ENCODE measurements at places on chromosomes 1 and 21.

- DNase-seq, result no peak
These were observed 69.1 kb downstream of the DYRK1A start for GRCh38 chr21:37435711-37436110.

- no peak for DNase-seq
These were observed 140.7 kb downstream of the NOS1AP start for GRCh38 chr1:162210196-162210595.

GRCh38 chr1:202248861-202249260 lies 55.3 kb downstream of the LGR6 start:
- DNase-seq, result no peak

GRCh38 chr1:241630005-241630404 lies 10.2 kb downstream of the CHML start:
- DNase-seq, result no peak

DNA sequence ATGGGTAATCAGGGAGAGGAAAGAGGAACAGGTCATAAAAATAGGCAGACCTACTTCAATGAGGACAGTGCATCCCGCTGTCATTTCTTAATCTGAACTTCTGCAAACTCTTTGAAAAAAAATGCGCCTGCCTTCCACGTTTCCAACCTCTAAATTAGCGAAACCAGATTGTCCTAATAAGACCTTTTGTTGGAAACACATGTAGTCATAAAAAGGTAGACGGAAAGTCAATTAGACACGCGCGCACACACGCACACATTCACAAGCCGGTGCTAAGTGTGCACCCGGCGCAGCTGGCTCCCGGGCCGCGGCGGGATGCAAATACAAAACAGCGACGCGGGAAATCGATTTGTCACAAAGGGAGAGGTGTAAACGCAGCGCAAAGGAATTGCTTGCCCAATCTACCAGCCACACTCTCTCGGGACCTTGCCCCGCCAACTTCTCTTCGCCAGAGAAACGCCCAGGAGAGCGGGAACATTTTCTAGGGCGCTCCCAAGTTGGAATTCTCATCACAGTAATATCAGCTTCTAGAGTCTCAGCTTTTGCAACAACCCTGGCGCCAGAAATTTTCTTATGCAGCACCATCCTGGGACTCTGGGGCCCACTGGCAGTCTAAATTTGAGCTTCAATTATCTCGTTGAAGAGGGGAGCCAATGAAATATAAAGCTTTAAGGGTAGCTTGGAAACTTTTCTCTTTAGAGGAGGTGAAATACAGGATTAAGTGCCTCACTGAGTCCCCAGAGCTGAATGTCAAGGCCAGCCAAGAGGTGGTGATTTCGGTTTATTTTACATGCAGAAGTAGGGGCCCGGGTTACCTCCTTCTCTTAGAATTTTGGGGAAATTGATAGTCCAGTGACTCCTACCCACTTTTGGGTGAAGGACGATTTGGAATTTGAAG lies 4.5 kb downstream of the PRRX1 start:
- DNase-seq, result no peak

- DNase-seq, result no peak
These were observed 11.8 kb downstream of the TPM3 start for GRCh38 chr1:154179946-154180687.

DNA sequence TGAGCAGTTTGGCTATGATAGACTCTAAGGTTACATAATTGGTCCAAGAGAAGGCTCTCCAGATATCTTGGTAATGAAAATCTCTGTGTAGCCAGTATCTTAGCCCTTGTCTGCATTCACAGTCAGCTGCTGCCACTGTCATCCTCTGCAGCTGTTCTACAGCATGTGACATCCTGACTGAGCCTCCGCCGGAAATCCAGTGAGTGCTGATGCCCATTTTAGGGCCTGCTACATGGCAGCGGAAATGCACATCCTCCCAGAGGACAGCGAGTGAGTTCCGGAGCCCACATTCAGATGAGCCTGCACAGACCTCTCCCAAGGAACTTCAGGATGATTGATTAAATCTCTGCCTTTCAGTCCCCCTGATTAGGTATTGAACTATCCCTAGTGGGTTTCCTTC lies 237.1 kb downstream of the HHIPL2 start:
- no peak for DNase-seq

- no peak for DNase-seq
These were observed 36.5 kb downstream of the NCF2 start for GRCh38 chr1:183553764-183554163.

DNA sequence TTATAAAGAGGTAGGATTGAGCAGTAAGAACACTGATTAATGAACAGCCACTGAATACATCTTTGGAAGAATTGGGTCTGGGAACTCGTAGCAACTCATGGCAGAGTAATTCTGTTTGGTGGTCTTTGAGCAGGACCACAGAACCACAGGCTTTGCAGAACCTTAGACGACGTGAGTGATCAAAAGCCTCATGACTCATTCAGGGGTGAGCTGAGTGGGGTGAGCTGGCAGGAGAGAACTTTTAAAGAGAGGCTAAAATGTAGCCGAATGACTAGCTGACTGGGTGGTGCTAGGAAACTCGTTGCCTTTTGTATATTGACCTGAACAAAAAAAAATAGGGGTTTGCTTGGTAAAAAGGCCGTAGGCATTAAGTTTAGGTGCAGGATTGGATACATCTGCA lies 313.8 kb downstream of the TGFB2 start:
- no peak for DNase-seq

- DNase-seq, result no peak
These were observed 164.9 kb downstream of the RERE start for GRCh38 chr1:8652467-8653046.

- DNase-seq, result no peak
These were observed 9.6 kb downstream of the TRIM62 start for GRCh38 chr1:33171977-33172813.

GRCh38 chr1:53583868-53584776 lies 124.9 kb downstream of the DMRTB1 start:
- no peak for DNase-seq

GRCh38 chr1:29508458-29509107 lies 272.3 kb downstream of the PTPRU start:
- no peak for DNase-seq

DNA sequence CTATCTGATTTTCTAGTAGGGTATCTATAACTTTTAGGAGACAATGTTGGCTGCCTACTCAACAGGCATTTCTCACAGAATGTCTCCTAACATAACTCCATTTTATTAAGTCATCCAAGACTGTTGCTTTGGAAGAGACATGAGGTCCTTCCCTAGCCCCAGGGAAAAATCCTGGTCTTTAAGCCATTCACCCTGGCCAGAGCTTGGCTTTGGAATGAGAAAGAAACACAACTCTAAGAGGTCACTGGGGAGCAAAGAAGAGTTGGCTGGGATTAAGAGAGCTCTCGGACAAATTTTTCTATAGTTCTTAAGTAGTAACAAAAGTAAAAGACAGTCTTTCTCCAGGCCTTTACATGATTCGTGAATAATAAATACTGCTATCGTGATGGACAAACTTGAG lies 57.9 kb downstream of the PCNX2 start:
- DNase-seq, result no peak

DNA sequence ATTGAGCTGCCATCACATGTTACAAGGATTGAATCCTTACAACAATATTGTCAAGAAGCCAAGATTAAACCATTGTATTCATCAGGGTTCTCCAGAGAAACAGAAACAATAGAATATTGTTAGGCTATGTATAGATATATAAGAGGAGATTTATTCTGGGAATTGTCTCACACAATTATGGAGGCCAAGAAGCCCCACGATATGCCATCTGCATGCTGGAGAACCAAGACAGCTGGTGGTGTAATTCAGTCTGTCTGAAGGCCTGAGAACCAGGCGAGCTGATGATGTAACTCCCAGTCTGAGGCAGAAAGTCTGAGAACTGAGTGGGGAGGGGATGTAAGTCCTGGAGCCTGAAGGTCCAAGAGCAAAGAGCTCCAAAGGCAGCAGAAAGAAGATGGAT lies 14.5 kb upstream of the TTF2 start:
- no peak for DNase-seq

DNA sequence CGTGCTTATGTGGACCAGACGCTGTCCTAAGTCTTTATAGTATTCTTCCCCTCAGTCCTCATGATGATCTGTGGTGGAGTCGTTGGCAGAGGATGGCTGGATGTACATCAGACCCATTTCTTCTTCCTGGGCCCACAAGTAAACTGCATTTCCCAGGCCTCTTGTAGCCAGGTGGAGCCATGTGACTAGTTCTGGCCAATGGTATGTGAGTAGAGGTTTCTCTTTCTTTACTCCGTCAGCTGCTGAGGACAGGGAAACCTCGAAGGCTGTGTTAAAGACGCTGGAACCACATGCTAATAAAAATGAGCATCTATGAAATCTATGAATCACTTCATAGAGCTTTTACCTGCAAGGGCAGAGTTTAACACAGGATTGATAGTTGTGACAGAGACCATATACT lies 18.7 kb upstream of the ZNF362 start:
- no peak for DNase-seq

DNA sequence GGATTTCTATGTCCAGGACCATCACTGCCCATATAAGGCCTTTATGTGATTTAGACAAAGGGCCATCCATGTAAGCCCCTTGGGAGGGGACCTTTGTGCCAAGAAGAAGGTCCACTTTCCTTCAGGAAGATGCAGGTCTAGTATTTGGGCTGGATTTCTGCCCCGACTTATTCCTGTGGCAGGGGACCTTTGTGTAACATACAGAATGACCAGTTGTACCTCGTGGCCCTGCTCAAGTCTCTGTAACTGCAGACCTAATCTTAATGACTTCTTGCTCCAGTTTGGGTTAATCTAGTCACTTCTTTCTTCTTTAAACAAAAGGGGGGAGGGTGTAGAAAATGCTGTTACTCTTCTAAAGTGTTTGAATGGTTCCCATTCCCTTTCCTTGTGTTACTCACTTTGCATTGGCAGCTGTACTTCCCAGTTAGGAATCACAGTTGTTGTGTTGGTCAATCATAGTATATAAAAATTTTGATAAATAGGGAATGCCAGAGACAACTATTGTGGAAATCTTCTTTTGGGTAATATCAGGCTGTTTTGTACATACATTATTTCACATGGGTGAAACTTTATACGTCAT lies 54.2 kb downstream of the MIGA1 start:
- DNase-seq, result no peak

GRCh38 chr1:248098529-248098928 lies 3.5 kb downstream of the OR2L13 start:
- DNase-seq, result no peak

DNA sequence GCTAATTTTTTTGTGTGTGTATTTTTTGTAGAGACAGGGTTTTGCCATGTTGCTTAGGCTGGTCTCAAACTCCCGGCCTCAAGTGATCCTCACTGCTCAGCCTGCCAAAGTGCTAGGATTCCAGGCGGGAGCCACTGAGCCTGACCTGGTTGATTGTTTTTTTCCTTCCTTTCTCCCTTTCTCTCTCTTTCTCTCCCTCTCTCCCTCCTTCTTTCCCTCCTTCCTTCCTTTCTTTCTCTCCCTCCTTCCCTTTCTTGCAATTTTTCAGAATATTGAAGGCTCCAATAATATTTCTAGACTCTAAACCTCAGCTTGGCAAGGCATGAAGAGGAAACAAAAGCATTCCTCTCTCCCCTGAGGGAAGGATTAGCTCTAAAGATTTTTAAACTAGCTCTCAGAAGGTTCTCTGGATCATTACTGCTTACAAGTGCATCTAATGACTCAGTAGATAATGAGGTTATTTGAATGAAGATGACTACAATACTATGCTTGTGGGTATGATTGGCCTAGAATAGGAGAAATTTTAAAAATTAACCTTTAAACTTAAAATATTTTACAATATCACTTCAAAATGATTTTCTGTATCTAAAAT lies 68.5 kb upstream of the GADD45A start:
- DNase-seq, result no peak

GRCh38 chr1:208024406-208024805 lies 113.5 kb upstream of the CD34 start:
- no peak for DNase-seq

DNA sequence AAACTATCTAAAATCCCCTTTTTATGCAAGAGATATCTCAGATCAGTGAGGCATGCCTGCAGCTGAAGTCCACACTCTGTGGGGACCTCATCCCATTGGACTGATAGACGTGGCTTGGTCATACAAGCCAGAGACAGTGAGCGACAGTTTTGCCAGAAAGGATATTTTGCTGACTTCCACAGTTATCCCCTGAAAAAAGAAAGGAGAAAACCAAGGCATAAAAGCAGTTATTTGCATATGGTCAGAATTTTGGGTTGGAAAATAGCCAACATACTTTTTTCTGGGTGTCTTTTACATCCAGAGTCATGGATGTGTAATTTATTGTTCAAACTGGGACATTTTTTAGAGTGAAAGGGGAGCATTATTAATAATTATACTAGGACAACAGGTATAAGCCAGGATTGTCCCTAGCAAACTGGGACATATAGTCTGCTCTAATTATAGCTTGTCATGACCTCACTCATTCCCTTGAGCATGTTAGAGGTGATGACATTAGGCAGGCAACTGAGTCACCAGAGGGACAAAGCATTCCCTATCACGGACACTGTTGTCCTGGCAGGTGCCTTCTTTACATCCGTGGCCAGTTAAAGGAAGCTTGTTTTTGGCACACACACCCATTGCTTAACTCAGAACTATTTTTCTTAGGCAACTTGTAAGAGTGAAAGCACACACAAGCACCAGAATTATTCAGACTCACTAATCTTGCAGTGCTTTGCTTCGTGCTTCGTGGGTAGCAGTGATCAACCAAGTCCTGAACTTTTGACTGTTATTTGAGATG lies 65.5 kb downstream of the PRRX1 start:
- DNase-seq, result no peak

- no peak for DNase-seq
These were observed 326 bp downstream of the BRWD1 start for GRCh38 chr21:39313042-39313570.

- no peak for DNase-seq
These were observed 1.2 kb downstream of the OLIG1 start for GRCh38 chr21:33070998-33071769.

DNA sequence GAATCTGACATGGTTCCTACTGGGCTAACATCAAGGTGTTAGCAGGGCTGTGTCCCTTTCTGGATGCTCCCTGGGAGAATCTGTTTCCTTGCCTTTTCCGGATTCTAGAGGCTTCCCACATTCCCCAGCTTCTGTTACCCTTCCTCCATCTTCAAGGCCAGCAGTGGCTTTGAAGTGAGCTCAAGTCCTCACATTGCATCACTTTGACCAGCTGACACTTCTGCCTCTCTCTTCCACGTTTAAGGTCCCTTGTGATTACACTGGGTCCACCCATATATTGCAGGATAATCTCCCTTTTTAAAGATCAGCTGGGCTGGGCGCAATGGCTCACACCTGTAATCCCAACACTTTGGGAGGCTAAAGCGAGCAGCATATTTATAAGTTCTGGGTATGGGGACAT lies 33.1 kb downstream of the CNST start:
- no peak for DNase-seq

GRCh38 chr1:99964806-99965205 lies 5.0 kb upstream of the SLC35A3 start:
- DNase-seq, result no peak

DNA sequence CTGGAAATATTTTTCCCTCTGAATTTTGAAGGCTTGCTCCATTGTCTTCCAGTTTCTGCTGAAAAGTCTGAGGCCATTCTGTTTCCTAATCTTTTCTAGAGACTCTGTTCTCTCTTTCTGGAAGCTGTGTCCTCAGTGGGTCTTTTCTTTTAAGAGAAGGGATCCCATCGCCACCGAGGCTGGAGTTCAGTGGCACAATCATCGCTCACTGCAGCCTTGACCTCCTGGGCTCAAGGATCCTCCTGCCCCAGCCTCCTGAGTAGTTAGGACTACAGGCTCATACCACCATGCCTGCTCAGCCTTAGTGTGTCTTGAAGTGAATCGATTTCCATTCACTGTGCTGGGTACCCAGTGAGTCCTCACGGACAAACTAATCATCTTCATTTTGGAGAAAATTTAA lies 9.6 kb upstream of the LRP8 start:
- no peak for DNase-seq

- no peak for DNase-seq
These were observed 68.2 kb downstream of the PSMG1 start for GRCh38 chr21:39114871-39115575.

Data from stimulated activated CD8-positive, alpha-beta memory T cell treated with anti-CD3 and anti-CD28 coated beads, Interleukin-7, amount 100 ng/mL, for 1 hour (primary cell).